ENCODE measurements at places on chromosomes 7 and 10.

- DNase-seq: no peak
Measured at GRCh38 chr7:40316176-40316575, 181.4 kb downstream of the SUGCT start.

DNA sequence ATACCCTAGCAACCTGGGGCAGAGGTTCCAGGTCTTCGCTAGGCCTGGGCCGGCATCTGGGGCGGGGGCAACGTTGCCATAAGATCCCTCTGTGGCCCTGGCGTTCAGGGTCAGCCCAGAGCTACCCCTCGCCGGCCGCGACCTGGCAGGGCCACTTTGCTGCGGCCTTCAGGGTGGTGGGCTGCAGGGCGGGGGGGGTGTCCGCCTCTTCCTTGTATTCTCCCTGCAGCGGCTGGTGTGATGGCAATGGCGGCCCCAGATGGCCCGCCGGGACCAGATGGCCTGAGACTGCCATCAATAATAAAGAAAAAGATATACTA, 539.2 kb upstream of the POT1 start:
- no peak for DNase-seq

- DNase-seq: no peak
Measured at GRCh38 chr7:29149036-29149435, 2.7 kb upstream of the CPVL start.

GRCh38 chr7:36484265-36484664, 94.6 kb downstream of the ANLN start:
- DNase-seq: no peak

- DNase-seq: no peak
Measured at GRCh38 chr7:3805151-3805550, 504.1 kb downstream of the SDK1 start.

- no peak for DNase-seq
Measured at GRCh38 chr10:11705722-11706121, 36.5 kb upstream of the ECHDC3 start.

- peak; percentile 80 for DNase-seq
Measured at GRCh38 chr7:116588641-116589594, 64.1 kb downstream of the CAV1 start.

DNA sequence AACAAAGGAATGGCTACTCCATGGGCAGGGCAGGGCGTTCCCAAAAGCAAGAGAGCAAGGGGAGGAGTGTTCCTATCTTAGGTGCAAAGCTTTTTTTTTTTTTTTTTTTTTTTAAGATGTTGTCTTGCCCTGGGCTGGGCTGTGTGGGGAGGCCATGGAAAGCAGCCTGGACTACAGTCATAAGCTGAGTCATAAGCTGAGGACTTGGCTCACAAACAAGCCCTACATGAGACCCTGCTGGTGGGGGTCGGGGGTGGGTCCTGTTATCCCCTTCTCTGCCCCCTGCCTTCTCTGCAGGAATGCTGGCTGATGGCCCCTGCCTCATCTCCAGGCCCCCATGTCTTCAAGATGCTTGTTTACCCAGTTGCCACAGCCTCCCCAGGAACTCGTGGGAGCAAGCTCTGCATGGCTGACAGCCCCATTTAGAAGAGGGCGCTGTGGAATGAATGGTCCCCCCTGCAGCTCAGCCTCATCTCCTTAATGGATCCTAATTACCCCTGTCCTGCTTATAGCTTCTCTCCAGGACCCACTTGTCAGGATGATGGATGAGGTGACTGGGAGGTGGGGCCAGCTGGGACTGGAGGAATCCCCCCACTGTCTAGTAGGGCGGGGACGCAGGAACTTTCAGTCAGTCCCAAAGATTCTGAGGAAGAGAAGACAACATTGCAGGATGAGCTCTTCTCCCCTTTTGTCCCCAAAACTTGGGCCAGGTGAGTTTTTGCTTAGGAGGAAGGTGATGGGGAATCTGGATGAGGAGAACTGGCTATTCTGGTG, 340.8 kb upstream of the PODXL start:
- DNase-seq: no peak

DNA sequence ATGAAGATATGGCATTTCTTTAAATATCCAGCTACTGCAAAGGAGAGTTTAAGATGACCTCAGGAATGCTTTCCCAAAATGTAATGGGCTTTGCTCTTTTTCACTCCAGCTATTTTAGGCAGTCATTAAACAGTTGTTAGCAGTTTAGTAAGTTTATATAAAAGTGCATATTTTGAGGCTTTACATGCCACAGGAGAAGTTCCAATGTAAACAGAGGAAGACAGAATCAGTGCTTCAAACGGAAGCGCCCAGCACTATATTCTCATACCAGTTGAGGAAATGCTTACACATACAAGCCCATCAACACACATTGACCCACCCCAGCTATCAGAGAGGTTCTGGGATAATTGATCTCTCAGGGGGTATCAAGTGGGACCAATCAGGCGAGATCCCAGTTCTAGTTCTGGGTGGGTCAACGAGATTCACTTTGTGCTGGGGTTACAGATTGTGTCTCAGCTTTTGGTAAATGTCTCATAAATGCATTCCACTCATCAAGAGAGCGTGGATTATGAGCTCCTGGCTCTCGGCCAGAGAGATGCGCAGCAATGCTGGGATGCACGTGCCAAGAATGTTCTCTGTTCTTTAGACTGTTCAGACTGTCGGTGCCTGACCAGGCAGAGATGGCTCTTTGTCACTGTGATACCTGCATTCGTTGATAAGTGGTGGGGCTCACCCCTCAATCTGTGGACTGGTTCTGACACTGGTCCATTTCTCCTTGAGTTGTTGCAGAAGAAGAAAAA, 55.0 kb downstream of the CACNB2 start:
- no peak for DNase-seq

DNA sequence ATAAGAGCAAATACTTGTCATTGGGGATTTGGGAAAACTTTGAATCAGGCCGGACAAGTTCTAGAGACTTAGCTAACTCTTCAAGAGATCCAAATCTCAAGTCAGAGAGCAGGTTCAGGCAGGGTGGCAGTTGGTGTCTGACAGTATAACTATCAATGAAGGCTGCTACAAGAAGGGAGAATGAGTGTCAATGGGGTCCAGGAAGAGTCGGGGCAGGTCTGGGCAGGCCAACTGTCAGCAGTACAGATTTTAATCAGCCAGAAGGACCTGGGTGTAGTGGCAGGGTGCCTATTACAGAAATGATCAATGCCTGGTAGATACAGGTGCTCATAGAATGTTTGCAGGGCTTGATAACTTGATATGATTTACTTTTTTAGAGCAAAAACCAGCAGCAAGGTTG, 751.1 kb downstream of the GRM8 start:
- no peak for DNase-seq

- DNase-seq: no peak
Measured at GRCh38 chr7:27144781-27145164, 1.3 kb upstream of the HOXA5 start.

- no peak for DNase-seq
Measured at GRCh38 chr10:55169493-55169892, 368.5 kb upstream of the PCDH15 start.

GRCh38 chr10:113914956-113915355, 60.5 kb downstream of the NHLRC2 start:
- DNase-seq: no peak

DNA sequence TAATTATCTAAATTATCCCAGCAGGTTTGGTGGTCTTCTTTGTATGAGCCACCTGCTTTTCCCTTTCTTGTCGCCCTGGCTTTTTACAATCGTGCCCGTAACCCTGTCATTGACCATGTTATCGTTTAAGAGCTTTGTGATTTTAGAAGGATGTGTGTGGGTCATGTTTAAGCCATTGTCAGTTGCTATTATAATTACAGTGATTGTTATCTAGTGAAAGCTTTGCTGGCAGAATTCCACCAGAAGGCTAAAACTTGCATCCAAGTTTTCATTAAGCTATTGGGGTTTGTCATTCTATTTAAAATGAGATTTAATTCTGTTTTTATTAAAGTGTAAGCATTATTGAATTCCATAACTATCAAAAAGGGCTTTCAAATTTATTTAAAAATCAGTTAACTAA, 354.2 kb upstream of the TMEM229A start:
- DNase-seq: no peak

- DNase-seq: no peak
Measured at GRCh38 chr10:42973870-42974692, 102.8 kb upstream of the RET start.

DNA sequence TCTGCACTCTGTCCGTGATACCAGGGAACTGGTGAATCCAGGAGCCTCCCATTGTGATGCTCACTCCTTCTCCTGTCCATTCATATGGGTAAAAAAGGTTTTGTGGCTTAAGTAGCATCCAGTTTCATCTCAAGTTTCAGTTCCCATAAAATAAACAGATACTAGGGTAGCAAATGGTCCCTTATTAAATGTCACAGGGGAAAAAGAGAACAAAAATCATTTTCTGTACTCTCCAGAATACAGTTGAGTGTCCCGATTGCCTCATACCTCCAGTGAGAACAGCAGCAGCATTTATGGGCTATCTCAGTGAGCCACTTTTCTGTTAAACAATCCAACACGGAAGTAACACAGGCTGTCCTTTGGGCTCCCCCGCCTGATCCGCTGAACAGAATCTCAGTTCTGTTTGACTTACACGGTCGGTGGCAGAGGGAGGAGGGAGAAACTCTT, 179.6 kb downstream of the CELF2 start:
- peak; percentile 17 for DNase-seq

GRCh38 chr10:131816941-131817700, 83.7 kb upstream of the PPP2R2D start:
- no peak for DNase-seq

- DNase-seq: no peak
Measured at GRCh38 chr10:74202356-74202755, 51.3 kb downstream of the ADK start.

- no peak for DNase-seq
Measured at GRCh38 chr10:58477122-58477521, 35.5 kb upstream of the BICC1 start.

DNA sequence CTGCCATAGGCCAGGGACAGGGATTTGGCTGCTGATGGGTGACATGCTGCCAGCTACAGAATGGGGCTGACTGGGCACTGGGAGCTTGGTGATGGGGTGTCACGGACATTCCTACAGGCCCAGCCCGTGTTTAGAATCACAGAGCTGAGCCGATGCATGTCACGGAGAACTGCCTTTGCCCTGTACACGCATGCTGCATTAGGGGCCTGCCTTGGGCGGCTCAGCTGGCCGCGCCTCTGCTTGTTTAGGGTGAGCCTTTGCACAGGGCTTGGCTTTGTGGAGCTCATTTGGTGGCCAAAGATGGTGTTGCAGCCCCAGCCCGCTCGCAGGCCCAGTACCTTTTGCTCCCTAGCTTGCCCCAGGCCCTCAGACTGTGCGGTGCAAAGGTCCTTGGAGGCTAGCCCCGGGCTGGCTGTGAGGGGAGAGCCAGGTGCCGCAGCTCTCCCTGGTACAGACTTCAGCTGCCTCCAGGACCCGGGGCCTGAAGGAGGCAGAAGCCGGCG, 108.4 kb upstream of the BTBD16 start:
- DNase-seq: no peak

DNA sequence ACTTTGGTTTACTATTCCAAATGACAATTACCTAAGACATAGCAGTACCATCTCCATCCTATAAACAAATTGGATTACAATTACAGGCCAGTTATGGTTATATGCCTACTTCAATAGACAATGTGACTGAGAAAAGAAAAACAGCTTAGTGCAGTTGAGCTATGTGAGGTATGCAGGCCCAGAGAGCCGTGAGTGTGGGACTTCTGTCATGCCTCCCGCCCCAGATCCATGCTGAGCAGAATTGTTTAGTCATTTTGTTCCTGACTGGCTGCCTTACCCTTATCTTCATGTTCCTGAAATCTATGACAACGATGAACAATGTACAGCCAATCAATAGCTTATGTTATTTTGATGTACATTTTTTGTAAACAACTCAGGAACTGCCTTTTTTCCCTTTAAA, 21.7 kb downstream of the LARP4B start:
- DNase-seq: no peak

- peak; percentile 2 for DNase-seq
Measured at GRCh38 chr10:62166331-62167131, 102.1 kb downstream of the RTKN2 start.

GRCh38 chr7:94449151-94449725, 54.5 kb downstream of the COL1A2 start:
- peak; percentile 31 for DNase-seq

GRCh38 chr7:91194841-91195240, 69.4 kb upstream of the FZD1 start:
- DNase-seq: no peak

GRCh38 chr10:131977323-131978096, 4.2 kb downstream of the BNIP3 start:
- DNase-seq: no peak

GRCh38 chr7:73433924-73434700, 534 bp downstream of the FZD9 start:
- no peak for DNase-seq

DNA sequence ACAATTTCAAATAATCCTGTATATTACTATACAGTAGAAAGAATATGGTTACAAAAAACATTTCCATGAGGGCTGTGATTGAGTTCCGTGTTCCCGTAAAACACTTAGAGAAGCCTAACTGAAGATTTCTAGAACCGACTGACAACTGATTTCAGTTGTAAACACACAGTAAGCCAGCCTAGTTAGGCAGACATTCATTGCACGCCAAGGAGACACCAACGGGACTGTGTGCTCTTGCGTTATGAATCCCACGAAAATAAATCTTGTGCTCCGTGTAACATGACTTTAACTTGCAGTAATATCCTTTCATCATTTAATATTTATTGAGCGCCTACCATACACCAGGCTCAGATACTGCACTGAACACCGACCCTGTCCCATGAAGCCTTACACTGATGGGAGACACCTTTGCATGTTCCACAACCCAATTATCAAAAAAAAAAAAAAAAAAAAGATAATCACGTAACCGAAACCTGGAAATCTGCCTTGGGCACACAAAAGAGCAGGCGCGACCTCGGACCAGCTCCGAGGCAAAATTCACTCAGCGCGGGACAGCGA, 420 bp upstream of the KLHL7 start:
- no peak for DNase-seq

DNA sequence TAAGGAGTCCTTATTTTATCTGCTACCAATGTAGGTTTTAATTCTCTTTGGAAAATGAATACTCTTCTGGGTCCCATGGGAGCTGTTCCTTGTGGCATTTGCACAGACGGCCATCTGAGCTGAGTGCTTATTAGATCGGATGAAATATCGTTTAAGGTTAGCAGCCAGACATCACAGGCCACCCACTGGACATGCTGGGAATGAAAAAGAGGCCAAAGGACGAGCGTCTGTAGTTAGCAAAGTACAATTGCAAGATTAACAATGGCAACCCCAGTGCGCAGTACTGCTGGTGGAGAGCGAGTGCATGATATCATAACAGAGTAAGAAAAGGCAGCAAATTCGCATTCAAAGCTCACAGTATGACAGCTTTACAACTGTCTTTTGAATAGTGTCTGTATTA, 28.3 kb upstream of the CREB5 start:
- no peak for DNase-seq

GRCh38 chr7:122881324-122881723, 4.9 kb downstream of the CADPS2 start:
- DNase-seq: no peak

All from RPMI8226 (cell line).